ENCODE measurements at places on chromosomes 7 and 10.

DNA sequence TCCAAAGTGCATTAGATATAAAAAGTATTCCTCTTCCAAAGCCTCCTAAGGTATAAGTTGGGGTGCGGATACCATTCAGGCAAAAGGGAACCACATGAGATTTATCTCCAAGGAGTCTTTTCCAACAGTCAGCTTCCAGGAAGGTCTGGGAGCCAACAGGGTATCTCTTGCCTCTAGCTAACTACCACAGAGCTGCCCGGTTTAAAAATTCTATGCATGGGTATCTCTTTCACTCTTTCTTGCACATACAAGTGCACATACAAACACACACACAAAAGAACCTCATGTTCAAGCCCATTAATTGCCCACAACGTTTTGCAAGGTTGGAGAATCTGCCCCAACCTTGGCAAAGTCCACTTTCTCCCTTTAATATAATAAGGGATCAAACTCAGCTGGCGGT lies 80.7 kb downstream of the CDK6 start:
- no peak for DNase-seq

DNA sequence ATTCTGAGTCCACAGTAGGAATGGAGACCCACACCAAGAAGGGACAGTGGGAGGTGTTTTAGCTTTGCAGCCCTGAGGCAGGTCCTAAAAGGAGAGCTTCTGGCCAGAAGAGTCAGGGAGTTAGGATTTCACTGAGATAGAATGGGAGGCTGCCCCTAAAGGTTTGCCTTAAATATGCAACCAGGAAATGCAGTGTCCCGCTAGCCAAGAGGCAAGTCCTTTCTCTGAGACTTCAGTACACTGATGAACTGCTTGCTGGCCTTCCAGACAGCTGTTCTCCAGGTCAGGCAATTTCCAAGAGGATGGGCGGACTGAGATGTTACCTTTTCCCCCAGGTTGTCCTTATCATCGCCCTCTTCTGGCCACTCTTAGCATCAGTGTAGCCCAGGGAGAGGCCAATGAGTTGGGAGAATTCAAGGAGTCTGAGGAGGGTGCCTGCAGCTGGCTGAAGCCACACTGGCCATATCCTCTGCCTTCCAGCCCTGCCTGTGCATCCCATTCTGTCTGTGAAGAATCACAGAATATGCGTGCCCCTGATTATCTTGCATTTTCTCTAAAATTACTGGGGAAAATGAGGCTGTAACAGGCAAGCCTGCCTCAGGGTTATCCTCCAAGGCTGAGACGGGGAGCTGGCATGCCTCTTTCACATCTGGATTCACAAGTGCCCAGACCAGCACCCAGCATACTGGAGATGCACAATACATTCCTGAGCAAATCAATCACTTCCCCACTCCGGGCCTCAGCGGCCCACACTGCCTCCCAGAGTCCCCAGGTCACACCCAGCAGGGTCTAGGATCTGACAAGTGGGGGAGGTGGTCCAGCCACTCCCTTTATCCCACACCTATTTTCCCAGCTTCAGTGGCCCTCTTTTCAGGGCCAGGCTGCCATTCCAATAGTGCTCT lies 2.4 kb downstream of the TLL2 start:
- peak; percentile 14 for DNase-seq

DNA sequence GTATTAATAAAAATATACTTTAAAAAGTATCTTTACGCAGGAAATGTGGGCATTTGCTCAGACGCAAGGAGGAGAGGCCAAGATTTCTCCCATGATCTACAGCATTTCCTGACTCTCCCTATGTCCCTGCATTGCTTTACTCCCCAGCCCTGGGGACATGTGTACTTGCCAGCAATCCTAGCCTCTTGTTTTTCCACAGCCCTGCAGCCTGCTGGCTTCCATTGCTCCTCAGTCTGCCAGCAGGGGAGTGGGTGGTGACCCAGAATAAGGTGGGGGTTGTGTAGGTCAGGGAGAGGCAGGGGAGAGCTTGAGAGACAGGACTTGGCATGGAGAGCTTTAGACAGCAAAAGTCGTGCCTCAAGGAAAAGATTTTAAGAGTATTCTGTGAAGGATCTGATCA lies 307.7 kb downstream of the CDK14 start:
- DNase-seq: no peak

- DNase-seq: no peak
These were observed 375.9 kb downstream of the BMPER start for GRCh38 chr7:34281260-34281659.

GRCh38 chr10:119910689-119911088 lies 18.2 kb downstream of the SEC23IP start:
- no peak for DNase-seq

- no peak for DNase-seq
These were observed at the start of gene DNAH11 for GRCh38 chr7:21542891-21543527. DNAH11 (plus strand) TSS chr7:21543039; CDS start chr7:21543246, 207 bp downstream.

- DNase-seq: no peak
These were observed 135.8 kb downstream of the JAZF1 start for GRCh38 chr7:28044825-28045224.

GRCh38 chr7:14341200-14341775 lies 351.8 kb upstream of the ETV1 start:
- DNase-seq: no peak

- DNase-seq: no peak
These were observed 39.6 kb upstream of the ATP6V0A4 start for GRCh38 chr7:138837627-138838026.

- no peak for DNase-seq
These were observed 780 bp downstream of the ALDH18A1 start for GRCh38 chr10:95655571-95656290.

GRCh38 chr7:120353171-120353570 lies 80.2 kb downstream of the KCND2 start:
- no peak for DNase-seq

DNA sequence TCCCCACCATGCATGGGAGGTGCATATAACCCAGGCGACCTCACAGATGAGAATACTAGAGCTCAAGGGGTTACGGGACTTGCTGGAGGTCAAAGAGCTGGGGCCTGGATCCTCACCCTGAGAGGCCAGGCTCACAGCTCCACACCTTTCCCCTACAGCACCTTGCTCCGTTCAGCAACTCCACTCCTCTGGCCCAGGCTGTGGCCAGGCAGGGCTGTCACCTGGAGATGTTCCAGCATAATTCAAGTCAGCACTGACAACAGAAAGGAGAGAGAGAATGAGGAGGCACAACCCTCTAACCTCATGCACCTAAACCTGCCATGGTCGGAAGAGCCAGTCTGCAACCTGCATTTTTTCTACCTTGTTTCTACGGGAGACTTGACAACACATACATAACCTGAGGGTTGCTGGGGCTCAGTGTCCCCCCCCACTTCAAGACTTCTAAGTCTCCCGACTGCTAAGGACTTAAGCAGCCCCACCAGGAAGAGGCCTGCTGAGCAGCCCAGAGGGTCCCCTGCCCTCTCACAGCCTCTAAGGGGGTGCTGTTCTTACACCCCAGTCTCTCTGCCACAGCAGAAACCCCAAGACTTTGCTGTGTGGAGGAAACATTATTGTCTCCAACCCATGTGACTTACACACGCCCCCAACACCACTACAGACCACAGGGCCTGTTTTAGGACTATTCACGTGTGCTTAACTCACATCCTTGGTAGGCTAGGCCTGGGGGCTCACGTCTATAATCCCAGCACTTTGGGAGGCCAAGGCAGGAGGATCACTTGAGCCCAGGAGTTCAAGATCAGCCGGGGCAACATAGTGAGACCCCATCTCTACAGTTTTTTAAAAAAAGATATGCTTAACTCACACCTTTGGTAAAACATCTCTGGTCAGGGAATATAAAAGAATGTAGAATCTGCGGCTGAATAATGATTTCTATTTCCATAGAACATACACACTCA lies 175.6 kb downstream of the FAM107B start:
- no peak for DNase-seq

GRCh38 chr7:73850781-73851207 lies 8.5 kb upstream of the METTL27 start:
- DNase-seq: no peak

GRCh38 chr7:148447221-148447849 lies 143.2 kb upstream of the C7orf33 start:
- no peak for DNase-seq

- DNase-seq: peak; percentile 58
These were observed 1226.7 kb upstream of the LRRN3 start for GRCh38 chr7:109864230-109864629.
